Fibroblast of the aortic adventitia (primary cell): ENCODE measurements at places on chromosomes 6 and 20. TPM values are rescaled to one million over a fixed set of nuclear protein-coding genes. Genes with fewer than 3 reads are reported as not detected.

- no peak for DNase-seq
Measured at GRCh38 chr20:53757472-53757913, 163.9 kb upstream of the ZNF217 start.

Gene BMP6
- 1.3 and 10.5 TPM in 2 replicates for total RNA-seq

DNA sequence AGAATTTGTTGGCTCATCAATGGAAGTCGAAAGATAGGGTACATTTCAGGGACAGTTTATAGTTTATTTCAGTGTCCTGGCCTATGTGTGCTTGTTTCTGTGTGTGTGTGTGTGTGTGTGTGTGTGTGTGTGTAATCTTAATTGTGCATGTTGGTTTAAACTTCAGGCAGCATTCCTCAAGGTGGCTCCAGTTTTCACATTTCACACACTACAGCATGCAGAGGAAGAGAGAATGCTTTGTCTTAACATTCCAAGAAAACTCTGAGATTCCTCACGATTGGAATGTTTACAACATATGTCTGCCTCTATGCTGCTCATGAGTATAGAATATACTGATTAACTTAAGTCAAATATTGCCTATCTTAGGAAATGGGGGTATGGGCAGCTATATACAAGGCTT is 332.6 kb upstream of the EPHA7 start:
- peak; percentile 15 for DNase-seq

Gene RBM24
- 0.65 and 1.9 TPM in 2 replicates for total RNA-seq

GRCh38 chr6:74936886-74937285 is 269.0 kb downstream of the COL12A1 start:
- DNase-seq = no peak

Gene SYNGAP1
- total RNA-seq = 3.3 and 7.6 TPM in 2 replicates

GRCh38 chr6:28587746-28588075 is 62.0 kb downstream of the GPX5 start:
- DNase-seq = no peak

Gene ZNF292
- total RNA-seq = 34.7 and 42.6 TPM in 2 replicates

Gene TRIM31
- not detected in 2 replicates for total RNA-seq

Gene RAET1L
- not detected in 2 replicates for total RNA-seq

GRCh38 chr6:89745096-89745495 is 74.5 kb downstream of the MDN1 start:
- no peak for DNase-seq

DNA sequence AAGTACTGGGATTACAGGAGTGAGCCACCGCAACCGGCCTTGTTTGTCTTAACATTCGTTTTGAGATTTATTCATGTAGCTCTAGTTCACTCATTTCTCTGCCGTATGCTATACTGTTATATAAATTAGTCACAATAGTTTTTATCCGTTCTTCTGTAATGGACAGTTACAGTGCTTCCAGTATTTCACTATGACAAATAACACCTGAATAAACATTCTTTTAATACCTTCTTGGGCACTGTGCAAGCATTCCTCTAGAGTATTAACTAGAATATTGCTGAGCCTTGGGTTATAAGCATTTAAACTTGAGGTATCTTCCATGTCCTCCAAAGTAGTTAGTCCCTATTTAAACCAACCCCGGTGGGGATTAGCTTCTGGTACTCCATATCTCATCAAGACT is 45.6 kb downstream of the STK38 start:
- no peak for DNase-seq
